ENCODE measurements at places on chromosomes 4 and X.

GRCh38 chrX:64093761-64094160, 111.7 kb downstream of the AMER1 start:
- DNase-seq, result no peak

GRCh38 chr4:113300471-113300928, 251.0 kb downstream of the ANK2 start:
- DNase-seq, result no peak

DNA sequence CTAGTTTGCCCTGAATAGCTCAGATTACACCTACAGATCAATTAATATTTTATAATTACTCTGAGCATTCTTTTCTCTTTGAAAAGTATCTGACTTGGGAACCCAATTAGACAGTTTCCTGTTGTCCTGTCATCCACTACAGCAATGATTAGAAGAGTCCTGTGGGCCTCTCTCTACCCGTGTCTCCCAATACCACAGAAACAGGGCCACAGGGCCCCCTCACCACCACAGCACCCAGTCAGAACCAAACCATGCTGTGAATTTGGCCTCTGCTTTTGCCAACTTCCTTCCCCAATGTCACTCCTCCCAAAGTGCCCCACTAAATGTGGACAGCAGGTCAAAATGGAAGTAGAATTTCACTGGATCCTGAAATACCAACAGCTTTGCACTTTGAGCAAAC, 10.3 kb downstream of the USP46 start:
- no peak for DNase-seq

- no peak for DNase-seq
These were observed 267.3 kb upstream of the HAND2 start for GRCh38 chr4:173797296-173797695.

DNA sequence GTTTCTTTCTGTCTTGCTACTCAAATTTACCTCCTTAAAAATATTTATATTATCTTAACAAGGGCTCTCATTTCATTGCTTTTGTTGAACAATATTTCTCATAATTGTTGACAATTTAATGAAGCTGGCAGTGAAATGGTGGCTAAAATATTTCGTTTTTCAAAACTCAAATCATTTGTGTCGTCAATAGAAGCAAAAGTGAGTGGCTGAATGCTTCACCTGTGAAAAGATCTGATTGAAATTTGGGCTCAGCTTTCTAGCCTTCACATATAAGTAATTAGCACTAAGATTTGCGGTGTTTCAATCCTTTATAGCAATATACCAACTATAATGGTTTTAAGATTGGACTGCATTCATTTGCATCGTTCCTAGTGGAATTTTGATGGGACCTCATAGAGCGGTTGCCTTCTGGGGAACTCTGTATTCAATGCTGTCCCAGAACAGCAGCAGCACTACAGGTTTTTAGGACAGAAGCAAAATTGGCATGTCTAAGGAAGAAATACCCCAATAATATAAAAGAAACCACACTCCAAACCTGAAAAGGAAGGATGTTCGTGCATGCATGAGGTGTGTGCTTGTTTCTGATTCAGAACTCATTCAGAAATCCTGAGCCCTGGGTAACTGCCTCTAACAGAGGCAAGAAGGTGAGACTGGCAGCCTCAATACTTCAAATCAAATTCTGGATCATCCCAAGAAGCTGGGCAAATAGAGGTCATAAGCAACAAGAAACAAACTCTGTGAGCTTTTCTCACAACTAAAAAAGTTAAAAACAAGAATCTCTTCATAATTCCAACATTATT, 2.5 kb downstream of the CXCL1 start:
- DNase-seq, result no peak

DNA sequence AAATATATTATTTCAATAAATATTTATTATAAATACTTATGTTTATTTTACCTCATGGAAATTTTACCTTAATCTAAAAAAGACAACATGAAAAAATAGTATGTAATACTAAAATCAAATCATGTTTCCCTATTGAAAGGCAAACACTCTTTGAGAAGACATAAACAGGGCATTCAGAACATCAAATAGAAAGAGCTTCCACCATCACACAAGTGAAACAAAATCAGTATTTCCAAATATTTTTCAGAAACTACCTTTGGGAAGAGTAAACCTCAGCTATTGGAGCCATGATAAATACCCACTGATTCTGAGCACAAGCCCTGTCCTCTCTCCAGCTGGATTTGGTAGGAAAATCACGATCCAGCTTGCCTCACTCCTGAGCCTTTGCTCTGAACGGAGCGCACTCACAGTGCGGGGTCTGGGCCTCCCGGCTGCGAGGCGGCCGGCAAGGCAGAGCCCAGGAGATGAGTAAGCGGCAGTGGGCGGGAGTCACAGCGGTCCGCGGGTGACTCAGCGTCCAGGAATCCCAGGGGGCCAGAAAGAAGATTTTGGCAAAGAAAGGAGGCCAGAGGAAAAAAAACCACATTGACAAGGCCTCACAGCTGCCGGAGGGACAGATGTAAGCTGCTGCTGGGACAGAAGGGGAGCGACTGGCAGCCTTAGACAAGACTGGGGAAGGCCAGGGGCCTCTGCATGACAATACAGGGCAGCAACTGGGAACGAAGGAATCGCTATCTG, 14.7 kb upstream of the ANXA5 start:
- peak; percentile 8 for DNase-seq

- no peak for DNase-seq
These were observed 89.9 kb downstream of the CFAP299 start for GRCh38 chr4:80425124-80426100.

Data from stimulated activated CD4-positive, alpha-beta T cell treated with anti-CD3 and anti-CD28 coated beads, Interleukin-4, amount 100 ng/mL, for 4 hours (primary cell).